Body of pancreas (tissue), 4 donors: ENCODE measurements at places on chromosomes 7 and 10. TPM values are rescaled to one million over a fixed set of nuclear protein-coding genes. Genes with fewer than 3 reads are reported as not detected.
A peak's percentile ranks its signal among the peaks of the same experiment; 100 is the strongest.

DNA sequence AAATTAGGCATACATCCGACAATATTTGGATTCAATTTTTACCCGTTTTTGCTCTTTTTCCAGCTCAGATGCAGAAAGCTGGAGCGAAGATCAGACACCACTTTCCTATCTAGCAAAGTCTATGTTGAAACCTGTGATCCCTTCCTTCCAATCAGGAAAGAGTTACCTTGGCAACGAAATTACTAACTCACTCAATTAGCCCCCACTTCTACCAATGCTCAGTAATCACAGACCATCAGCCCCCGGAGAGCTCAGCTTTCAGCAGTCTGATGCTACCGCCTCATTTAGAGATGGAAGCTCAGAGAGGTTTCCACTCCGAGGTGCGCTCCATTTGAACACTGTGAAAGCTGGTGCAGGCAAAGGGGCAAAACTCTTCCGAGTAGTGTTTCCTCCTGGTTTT lies 6.7 kb downstream of the FRAT1 start:
- peaks cover 52% of the 10 kb centered on the region for H3K4me1 ChIP-seq
- no peaks in the 10 kb centered on the region for H3K27me3 ChIP-seq
- DNase-seq = no peak
- H3K36me3 ChIP-seq = no peaks in the 10 kb centered on the region
- no peak overlapping the region for H3K4me3 ChIP-seq

GRCh38 chr10:70265032-70265689 lies 18.6 kb downstream of the NPFFR1 start:
- H3K27me3 ChIP-seq = no peaks in the 10 kb centered on the region
- H3K36me3 ChIP-seq = no peaks in the 10 kb centered on the region
- H3K4me1 ChIP-seq = no peaks in the 10 kb centered on the region
- no peak for DNase-seq

GRCh38 chr10:16527452-16527851 lies 5.8 kb upstream of the C1QL3 start:
- H3K36me3 ChIP-seq = no peaks in the 10 kb centered on the region
- no peaks in the 10 kb centered on the region for H3K4me1 ChIP-seq
- no peak overlapping the region for H3K27ac ChIP-seq
- DNase-seq = no peak

PTTG1IP2 gene
- not detected for total RNA-seq

GRCh38 chr7:134636008-134636449 lies 10.6 kb upstream of the BPGM start:
- H3K36me3 ChIP-seq = no peaks in the 10 kb centered on the region
- peaks cover 4% of the 10 kb centered on the region for H3K4me1 ChIP-seq
- H3K4me3 ChIP-seq = no peak overlapping the region
- no peak for DNase-seq
- no peak overlapping the region for H3K27ac ChIP-seq

- DNase-seq = no peak
- no peak overlapping the region for H3K4me3 ChIP-seq
- no peak overlapping the region for H3K27ac ChIP-seq
- no peaks in the 10 kb centered on the region for H3K36me3 ChIP-seq
- H3K4me1 ChIP-seq = no peaks in the 10 kb centered on the region
Observed at GRCh38 chr10:86190291-86190690, 176.3 kb downstream of the GRID1 start.

DNA sequence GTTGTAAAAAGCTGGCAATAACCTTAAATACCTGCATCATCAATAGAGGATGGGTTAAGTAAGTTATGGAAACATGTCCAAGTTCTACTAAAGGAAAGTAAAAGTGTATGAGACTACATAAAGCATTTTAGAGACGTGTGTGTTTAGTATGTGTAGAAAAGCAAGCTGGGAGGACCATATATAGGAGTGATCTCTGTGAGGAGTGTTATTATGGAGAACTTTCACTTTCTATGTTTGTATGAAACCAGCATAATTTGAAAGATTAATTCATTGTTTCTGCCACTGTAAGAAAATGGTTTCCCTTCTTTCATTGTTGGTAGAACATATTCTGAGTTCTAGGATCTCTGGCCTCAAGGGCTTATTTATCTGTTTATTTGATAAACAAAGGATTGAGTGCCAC lies 19.2 kb upstream of the PDLIM1 start:
- H3K4me3 ChIP-seq = no peak overlapping the region
- no peak overlapping the region for H3K27ac ChIP-seq
- no peaks in the 10 kb centered on the region for H3K36me3 ChIP-seq
- no peak for DNase-seq
- H3K4me1 ChIP-seq = peaks cover 50% of the 10 kb centered on the region

FBXO24 gene
- total RNA-seq = 1.8 TPM

DNA sequence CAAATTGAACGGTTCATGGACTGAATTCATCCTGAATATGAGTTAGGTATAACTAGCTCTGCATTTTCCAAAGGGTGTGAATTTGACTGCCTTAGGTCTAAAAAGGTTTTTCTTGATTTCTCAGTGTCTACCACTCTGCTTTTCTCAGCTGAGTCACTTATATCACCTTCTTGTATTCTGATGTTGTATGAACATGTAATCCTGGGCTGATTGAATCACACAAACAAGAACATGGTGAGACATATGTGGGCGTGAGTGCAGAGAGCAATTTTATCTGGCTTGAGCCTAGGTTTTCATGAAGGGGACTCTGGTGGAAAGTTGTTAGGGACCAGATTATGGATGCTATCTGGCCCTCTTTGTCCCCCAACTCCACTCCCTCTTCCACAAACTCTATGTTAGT lies 239.8 kb downstream of the SUGCT start:
- H3K36me3 ChIP-seq = no peaks in the 10 kb centered on the region
- H3K27me3 ChIP-seq = no peaks in the 10 kb centered on the region
- peaks cover 9% of the 10 kb centered on the region for H3K4me1 ChIP-seq
- H3K27ac ChIP-seq = no peak overlapping the region

SCRN1 gene
- 20.4 TPM for total RNA-seq

DNA sequence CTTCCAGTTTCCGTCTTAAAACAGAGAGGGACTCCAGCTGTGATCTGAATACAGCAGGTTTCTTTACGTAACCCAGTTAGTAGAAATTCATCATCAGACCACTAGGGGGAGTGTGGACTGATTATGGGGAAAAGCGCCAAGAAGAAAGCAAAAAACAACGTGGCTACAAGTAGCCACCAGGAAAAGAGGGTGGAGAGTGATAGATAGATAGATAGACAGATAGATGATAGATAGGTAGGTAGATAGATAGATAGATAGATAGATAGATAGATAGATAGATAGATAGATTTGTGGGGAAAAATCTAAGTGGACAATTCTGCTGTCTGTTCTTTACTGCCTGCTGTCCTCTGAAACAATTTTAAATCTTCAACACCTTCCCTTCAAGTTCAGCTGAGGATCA lies 12.7 kb upstream of the AKR1B10 start:
- H3K36me3 ChIP-seq = no peaks in the 10 kb centered on the region
- H3K27me3 ChIP-seq = no peaks in the 10 kb centered on the region
- no peak overlapping the region for H3K4me3 ChIP-seq
- H3K27ac ChIP-seq = no peak overlapping the region
- peak; percentile 25 for DNase-seq

ZNF425 gene
- 0.33 TPM for total RNA-seq

DNA sequence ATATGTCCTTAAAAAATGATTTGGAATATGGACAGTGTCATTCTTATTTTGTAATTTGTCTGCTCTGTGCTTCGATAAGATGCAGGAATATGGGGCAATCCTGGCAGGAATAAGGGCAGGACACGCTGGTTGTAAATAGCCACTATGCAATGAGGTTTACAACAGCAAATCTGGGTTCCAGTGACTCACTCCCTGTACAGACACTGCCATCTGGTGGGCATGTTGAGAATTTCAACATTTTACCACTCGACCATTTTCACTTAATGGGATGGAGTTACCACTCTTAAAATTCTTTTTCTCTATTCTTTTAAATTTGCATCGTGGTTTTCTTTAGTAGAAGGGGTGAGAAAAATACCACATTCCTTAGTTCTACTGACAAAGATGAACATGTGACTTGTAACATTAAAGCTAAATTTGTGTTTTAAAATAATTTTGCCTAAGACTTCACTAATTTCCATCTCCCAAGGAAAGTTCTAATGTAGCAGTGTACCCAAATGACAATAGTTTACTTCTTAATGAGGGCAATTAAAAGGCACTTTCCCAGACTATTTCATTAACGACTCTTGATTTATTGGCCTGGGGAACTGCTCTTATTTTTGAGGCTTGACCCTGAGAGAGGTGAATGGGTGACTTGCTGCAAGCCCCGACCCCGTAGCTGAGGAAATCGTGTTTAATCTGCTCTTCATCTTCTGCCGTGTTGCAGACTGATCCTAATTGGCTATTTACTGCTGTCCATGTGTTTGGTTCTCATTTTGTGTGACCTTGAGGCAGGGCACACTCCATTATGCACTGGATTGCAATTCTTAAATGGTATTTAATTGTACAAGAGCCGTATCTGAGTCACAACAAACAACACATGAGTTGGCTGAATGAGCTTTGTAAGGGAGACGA lies 173.6 kb upstream of the IMMP2L start:
- H3K4me3 ChIP-seq = no peak overlapping the region
- H3K4me1 ChIP-seq = peaks cover 6% of the 10 kb centered on the region
- H3K27me3 ChIP-seq = no peaks in the 10 kb centered on the region
- no peaks in the 10 kb centered on the region for H3K36me3 ChIP-seq
- H3K27ac ChIP-seq = no peak overlapping the region
- DNase-seq = peak; percentile 56

GRCh38 chr7:136294977-136295376 lies 317.8 kb upstream of the MTPN start:
- DNase-seq = no peak
- H3K27ac ChIP-seq = no peak overlapping the region

- H3K36me3 ChIP-seq = no peaks in the 10 kb centered on the region
- no peaks in the 10 kb centered on the region for H3K4me1 ChIP-seq
- H3K27ac ChIP-seq = no peak overlapping the region
- no peak for DNase-seq
- H3K4me3 ChIP-seq = no peak overlapping the region
Observed at GRCh38 chr7:105738133-105738532, 138.3 kb downstream of the ATXN7L1 start.

GRCh38 chr7:29096446-29096730 lies 49.9 kb downstream of the CPVL start:
- no peaks in the 10 kb centered on the region for H3K27me3 ChIP-seq
- no peaks in the 10 kb centered on the region for H3K36me3 ChIP-seq
- no peak overlapping the region for H3K4me3 ChIP-seq

GRCh38 chr7:74380720-74381119 lies 73.0 kb upstream of the GTF2IRD1 start:
- no peaks in the 10 kb centered on the region for H3K27me3 ChIP-seq
- H3K4me3 ChIP-seq = no peak overlapping the region
- no peak overlapping the region for H3K27ac ChIP-seq

- H3K36me3 ChIP-seq = no peaks in the 10 kb centered on the region
- no peak for DNase-seq
- no peaks in the 10 kb centered on the region for H3K4me1 ChIP-seq
- H3K27me3 ChIP-seq = no peaks in the 10 kb centered on the region
- no peak overlapping the region for H3K27ac ChIP-seq
Observed at GRCh38 chr7:95986178-95986764, 213.9 kb downstream of the DYNC1I1 start.

- no peak overlapping the region for H3K4me3 ChIP-seq
- no peak overlapping the region for H3K27ac ChIP-seq
- DNase-seq = peak; percentile 47
- no peaks in the 10 kb centered on the region for H3K36me3 ChIP-seq
- peaks cover 5% of the 10 kb centered on the region for H3K4me1 ChIP-seq
Observed at GRCh38 chr7:1758028-1758858, 88.2 kb downstream of the ELFN1 start.

GRCh38 chr7:30479202-30480120 lies 877 bp upstream of the NOD1 start:
- no peak for DNase-seq
- H3K4me3 ChIP-seq = no peak overlapping the region
- H3K4me1 ChIP-seq = peaks cover 37% of the 10 kb centered on the region
- H3K27ac ChIP-seq = peak overlapping the region; percentile 78
- H3K27me3 ChIP-seq = no peaks in the 10 kb centered on the region

EMX2 gene
- not detected for total RNA-seq

DNA sequence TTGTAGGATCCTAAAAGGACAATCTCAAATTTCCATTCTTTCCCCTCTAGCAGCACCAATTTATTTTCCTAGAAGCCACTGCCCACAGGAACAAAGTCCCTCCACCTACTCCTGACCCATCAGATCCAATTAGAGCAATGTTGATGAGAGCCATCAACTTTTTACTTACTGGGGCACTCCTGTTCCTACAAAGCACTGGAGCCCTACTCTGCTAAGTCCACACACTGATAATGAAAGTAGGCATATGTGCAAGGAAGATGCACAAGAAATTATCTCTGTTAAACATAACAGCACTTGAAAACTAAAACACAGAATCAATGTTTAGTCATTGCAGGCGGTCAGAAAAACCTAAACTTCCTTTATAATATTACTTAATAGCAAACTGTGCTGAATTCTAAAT lies 3.6 kb downstream of the HERPUD2 start:
- H3K27ac ChIP-seq = no peak overlapping the region
- no peaks in the 10 kb centered on the region for H3K27me3 ChIP-seq
- no peak overlapping the region for H3K4me3 ChIP-seq
- peaks cover 76% of the 10 kb centered on the region for H3K4me1 ChIP-seq

CPXM2 gene
- total RNA-seq = 8.2 TPM

DNA sequence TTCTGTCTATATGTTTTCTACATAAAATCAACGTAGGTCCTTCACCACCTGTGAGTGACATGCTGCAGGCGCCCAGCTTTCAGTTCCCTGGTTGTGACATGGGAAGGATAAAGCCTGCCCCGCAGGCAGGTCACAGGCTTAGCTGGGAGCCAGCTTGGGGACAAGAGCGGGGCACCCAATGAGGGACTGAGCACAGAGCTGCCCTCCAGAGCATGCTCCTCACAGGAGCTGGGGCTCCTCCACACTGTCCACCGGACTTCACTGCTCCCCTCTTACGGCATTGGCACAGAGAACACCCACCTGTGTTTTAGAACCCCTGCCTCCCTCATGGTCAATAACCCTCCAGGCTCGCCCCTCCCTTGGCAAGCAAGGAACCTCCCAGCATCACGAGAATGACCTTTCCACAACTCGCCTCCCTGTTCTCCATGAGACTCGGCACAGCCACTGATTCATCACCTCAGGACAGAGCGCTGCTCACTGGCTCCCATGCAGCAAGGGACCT lies 187.1 kb downstream of the TNS3 start:
- no peaks in the 10 kb centered on the region for H3K27me3 ChIP-seq
- H3K4me1 ChIP-seq = peaks cover 22% of the 10 kb centered on the region
- no peak overlapping the region for H3K4me3 ChIP-seq
- no peak for DNase-seq
- H3K36me3 ChIP-seq = peaks cover 31% of the 10 kb centered on the region
